ENCODE measurements at places on chromosomes 3 and 15.

- DNase-seq = no peak
These were observed 43.5 kb downstream of the SLC41A3 start for GRCh38 chr3:126040386-126040785.

DNA sequence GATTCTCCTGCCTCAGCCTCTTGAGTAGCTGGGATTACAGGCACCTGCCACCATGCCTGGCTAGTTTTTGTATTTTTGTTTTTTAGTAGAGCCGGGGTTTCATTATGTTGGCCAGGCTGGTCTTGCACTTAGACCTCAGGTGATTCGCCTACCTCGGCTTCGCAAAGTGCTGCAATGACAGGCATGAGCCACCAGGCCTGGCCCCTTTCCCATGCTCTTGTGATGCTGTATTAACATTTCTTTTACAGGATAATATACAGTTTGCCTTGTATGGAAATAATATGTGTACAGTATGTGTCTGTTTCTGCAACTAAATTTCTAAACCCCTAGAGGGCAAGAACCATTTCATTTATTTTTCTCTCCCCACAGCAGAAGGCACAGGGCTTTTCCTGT lies 37.8 kb downstream of the SCG5 start:
- DNase-seq = no peak

GRCh38 chr3:115330430-115330829 lies 183.3 kb upstream of the ZBTB20 start:
- no peak for DNase-seq

DNA sequence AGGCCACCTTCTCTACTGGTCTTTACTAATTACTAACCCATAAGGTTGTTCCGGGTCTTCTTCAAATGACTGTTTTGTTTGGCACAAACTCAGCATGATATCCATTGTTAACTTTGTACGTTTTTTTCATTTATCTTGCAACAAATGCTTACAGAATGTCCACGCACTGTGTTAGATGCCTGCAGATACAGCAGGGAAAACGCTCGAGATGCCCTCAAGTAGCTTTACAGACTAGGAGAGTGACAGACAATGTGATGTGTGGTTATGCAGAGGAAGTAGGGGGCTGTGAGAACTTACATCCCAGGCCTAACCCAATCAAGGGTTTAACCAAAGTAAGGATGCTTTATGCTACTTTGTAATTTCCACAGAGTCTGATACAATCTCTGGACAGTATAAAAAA lies 949 bp upstream of the RFC4 start:
- no peak for DNase-seq

DNA sequence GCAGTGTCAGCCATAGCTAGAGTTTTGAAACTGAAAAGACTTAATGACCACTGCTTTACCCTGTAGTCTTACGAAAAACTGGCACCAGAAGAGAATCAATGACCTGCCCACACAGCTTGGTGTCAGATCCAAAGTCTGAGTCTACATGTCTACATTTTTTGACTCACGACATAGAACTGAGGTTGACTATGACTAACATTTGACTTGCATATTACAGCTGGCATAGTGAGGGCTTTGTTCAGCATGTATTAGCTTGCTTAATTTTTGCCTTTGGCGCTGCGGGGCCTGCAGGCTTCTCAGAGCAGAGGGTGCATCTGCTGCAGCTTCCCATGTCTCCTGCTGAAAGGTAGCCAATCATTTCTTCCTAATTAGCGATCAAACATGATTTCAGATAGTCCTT lies 167.0 kb downstream of the EBLN2 start:
- DNase-seq = peak; percentile 13

DNA sequence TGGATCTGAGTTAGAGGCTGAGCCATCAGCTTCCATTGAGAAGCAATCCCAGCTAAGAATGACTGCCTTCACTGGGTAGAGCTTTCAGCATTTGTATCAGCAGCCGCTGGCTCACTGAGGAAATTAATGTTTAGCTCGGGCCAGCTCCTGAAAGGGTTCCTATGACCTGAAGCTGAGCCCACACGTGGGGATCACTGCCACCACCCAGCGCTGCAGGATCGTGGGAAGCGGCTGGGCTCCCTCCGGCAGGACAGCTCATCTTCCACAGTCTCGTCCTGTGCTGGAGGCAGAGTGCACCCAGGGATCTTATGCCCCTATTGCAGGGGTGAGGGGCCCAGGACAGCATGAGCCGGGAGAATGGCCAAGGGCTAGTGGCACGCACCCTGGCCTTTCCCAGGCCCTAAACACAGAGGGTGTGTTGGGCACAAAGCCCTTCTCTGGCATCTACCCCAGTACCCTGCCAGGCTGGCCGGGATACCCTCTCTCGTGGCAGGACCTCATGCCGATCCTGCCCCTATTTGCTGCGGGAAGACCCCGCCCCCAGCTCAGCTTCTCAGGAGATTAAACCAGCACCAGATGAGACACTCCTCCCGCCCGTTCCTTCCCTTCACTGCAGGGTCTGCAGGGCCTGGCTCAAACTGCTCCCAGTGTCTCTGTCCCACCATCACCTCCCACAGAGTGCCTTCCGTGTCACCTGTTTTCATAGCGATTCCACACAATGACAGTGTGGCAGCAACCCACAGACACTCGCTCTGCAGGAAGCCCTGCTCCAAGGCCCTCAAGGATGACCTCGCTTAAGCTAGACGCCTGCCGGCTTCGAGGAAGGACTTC lies 28.5 kb downstream of the KLHL25 start:
- DNase-seq = no peak

GRCh38 chr3:10263646-10264363 lies 15.5 kb downstream of the TATDN2 start:
- no peak for DNase-seq

DNA sequence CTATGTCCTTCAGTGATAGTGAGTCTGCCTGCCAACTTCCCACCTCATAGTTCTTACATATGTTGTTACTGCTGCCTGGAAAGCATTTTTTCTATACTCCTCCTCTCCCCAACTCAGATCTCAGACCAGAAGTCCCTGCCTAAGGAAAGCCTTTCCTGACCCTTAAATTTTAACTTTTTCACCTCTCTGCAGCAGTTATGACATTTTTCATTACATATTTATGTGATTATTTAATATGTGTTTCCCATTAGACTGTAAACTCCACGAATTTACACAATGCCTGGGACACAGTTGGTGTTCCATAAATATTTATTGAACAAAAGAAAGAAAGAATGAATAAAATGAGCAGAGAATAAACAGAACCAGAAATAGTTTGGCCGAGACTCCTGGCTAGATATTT lies 125.5 kb downstream of the MITF start:
- no peak for DNase-seq

GRCh38 chr3:56055951-56056350 lies 412.3 kb downstream of the ERC2 start:
- no peak for DNase-seq

DNA sequence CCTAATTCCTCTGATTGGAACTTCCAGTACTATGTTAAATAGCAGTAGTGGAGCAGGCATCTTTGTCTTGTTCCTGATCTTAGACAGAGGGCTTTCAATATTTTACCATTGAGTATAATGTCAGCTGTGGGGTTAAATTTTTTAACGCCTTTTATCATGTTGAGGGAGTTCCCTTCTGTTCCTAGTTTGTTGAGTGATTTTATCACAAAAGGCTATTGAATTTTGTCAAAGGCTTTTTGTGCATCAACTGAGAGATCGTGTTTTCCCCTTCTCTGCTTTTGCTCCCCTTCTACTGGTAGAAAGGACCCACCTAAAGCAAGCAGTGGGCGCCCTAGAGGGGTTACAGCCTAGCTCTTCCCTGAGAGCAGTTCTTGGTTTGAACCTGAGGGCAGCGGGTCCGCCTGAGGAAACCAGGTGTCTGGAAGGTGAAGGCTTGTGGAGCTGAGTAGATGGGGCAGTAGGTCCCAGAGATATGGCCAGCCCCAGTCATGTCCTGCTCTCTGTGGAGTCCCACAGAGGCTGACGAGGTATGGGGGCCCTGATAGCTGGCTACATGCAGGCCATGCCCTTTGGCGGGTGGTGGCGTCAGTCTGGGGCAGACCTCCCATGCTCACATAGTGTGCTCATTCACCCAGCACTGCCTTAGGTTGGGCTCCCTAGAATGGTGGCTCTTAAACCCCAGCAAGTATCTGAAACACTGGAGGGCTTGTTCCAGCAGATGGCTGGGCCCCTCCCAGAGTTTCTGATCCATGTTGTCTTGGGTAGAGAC lies 11.3 kb downstream of the HDAC11 start:
- no peak for DNase-seq

- DNase-seq = no peak
These were observed 49.4 kb upstream of the ATP2B2 start for GRCh38 chr3:10554746-10555145.

DNA sequence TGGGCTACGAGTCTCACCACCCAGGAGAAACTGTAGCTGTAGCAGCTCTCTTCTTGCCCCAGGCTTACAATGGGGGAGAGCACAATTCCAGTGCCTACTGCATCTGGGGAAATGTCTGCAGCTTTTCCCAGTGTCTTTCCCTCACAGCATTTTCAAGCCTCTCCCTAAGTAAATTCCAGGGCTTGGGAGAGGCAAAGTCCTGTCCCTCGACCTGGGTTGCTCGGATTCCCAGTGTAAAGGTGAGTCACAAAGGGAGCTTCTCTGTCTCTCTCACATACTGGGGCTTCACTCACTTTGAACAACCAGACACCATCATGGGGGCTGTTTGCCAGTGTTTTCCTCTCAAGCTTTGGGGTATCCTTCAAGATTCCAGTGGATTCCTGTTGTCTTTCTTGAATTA lies 689.4 kb upstream of the NAALADL2 start:
- no peak for DNase-seq

- DNase-seq = no peak
These were observed 3.5 kb downstream of the NR2E3 start for GRCh38 chr15:71813723-71814470.

DNA sequence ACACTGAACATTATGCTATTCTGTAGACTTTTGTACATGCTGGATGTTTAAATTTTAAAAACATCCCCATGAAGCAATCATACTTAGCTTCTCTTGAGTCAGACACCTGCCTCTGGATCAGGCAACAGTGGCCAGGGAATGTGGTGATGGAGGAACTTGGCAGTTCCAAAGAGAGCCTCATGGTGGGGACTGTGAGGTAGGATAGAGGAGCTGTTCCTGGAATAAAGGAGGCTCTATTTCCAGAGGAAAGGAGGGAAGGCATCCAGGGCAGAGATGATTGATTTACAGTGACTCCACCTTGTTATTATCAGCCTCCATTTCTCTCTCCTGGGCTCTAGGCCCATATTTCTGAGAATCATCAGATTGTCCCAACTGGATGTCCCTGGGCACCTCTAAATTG lies 35.0 kb upstream of the ABHD17C start:
- DNase-seq = no peak

DNA sequence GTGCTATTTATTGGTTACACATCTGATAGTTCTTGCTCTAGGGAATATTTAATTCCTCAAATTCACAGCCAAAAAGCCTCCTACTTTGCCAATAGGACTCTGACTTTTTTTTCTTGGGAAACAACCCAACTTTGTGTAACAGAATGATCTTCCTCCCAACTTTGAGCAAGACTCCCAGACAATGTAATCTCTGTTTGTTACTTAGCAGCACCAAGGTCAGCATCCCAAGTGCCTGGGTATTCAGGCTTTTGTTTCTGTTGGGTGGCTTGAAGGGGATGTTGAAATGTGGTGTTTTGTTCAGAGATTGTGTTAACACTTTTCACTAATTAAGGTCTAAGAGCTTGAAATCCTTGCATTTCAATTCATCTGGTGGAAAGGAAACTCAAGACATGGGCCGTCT lies 115.8 kb downstream of the ADAMTS9 start:
- DNase-seq = no peak

GRCh38 chr3:195195321-195196209 lies 75.4 kb downstream of the XXYLT1 start:
- DNase-seq = no peak

DNA sequence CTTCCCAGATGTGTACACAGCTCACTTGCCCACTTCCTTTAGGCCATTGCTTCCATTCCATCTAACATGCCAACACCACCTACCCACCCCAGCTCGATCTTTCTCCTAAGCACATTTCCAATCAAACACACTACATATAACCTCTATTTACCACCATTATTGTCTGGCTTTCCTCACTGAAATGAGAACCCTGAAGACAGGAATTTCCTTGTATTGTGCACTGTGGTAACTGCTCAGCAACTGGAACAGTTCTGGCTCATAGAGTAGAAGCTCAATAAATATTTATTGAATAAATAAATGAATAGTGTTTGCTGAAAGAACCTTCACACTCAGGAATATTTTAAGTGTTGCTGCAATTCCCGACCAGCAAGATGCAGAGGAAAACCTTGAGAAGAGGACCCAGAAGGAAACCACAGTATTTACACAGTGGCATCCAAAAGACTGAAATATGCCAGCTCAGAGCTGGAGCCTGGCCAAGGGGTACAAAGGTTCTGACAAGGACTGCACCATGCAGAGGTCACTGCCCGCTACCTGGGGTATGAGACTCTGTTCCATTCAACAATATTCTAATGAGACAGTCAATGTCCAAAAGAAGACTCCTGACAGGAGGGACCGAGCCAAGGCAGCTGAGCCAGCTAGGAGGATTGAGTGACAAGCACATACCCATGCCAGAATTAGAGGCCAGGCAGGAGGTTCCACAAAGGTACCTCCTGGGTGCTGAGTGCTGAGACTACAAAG lies 168.8 kb downstream of the NUP210 start:
- no peak for DNase-seq

- DNase-seq = no peak
These were observed 25.8 kb downstream of the ST6GAL1 start for GRCh38 chr3:186955898-186956696.

GRCh38 chr3:8520816-8521403 lies 19.3 kb downstream of the LMCD1 start:
- DNase-seq = no peak

DNA sequence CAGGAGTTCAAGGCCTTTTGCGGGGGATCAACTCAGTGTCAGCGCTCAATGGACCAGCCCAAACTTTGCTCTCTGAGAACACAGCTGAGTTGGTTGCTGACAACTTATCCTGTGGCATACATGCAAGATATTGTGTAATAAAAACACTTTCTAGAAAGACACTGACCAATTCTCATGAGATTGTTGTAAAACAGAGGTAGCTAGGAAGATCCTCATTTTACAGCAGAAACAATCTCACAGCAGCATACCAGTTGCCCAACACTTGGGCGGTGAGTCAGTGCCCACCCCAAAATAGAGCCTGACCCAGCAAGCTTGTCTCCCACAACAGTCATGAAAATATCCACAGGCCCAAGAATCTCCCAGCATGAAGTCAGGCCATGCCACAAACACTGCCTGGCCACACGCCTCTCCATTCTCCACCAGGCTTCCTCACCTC lies 18.2 kb downstream of the KLHL6 start:
- DNase-seq = peak; percentile 63
